ENCODE measurements at places on chromosomes 5 and 9. TPM values are rescaled to one million over a fixed set of nuclear protein-coding genes. Genes with fewer than 3 reads are reported as not detected.

The OR13C4 gene
- total RNA-seq: not detected

The FLT4 gene
- total RNA-seq: 3.9 TPM

The FGD3 gene
- 6.3 TPM for total RNA-seq

The PGM5 gene
- 55.9 TPM for total RNA-seq

The PHF24 gene
- 7.7 TPM for total RNA-seq

The ADAMTS16 gene
- total RNA-seq: 12.3 TPM

The PLAC8L1 gene
- total RNA-seq: not detected

The PRSS3 gene
- total RNA-seq: 3.0 TPM

The SLC45A2 gene
- total RNA-seq: 0.39 TPM

The IFNA2 gene
- not detected for total RNA-seq

- DNase-seq: no peak
These were observed 77.5 kb downstream of the RXRA start for GRCh38 chr9:134403682-134404301.

- DNase-seq: no peak
These were observed 508.3 kb downstream of the EBF1 start for GRCh38 chr5:158591301-158591863.

DNA sequence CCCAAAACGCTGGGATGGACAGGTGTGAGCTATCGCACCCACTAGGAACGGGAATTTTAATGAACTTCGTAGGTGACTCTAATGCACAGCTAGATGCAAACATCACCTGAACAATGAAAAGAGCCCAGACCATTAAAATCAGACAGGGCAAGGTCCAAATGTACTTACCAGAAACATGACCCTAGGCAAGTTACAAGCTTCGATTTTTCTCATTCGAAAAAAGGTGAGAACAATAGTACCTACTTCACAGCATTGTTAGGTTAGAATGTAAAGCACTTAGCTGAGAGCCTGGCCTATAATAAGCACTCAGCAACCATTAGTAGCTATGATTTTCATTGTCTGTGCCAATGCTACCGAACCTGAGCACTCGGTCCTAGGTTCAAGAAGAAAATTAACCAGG lies 5.8 kb upstream of the KLHL3 start:
- no peak for DNase-seq

DNA sequence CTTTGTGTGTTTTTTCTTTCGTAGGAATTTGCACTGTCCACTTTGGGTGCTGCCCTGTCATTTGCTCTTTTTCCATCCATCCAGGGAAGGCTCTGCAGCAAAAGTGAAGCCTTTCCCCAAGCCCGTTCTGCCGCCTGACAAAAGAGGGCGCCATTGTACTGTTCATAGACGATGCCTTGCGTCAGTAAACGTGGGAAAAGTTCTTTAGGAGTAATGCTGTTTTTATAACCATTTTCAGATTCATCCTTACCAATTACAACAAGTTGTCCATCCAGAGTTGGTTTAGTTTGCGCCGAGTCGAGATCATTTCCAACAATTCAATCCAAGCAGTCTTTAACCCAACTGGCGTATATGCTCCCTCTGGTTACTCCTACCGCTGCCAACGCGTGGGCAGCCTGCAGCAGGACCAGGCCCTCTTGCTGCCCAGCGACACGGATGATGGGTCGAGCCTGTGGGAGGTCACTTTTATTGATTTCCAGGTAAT lies 34.3 kb upstream of the RPS23 start:
- peak; percentile 88 for DNase-seq

DNA sequence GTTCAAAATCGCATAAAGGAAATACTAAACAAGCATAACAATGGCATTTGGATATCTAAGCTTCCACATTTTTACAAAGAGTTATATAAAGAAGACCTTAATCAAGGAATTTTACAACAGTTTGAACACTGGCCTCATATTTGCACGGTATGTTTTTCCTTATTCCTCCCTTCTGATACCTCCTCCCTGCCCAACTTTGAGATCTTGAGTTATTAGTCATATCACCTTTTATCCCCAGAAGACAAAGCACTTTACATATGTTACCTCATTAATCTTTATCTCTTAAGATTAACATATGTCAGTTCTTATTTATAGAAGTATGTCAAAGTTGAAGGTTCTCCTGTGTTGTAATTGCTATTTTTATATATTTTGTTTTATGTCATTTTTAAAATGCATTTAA lies 29.8 kb downstream of the TDRD7 start:
- DNase-seq: no peak

DNA sequence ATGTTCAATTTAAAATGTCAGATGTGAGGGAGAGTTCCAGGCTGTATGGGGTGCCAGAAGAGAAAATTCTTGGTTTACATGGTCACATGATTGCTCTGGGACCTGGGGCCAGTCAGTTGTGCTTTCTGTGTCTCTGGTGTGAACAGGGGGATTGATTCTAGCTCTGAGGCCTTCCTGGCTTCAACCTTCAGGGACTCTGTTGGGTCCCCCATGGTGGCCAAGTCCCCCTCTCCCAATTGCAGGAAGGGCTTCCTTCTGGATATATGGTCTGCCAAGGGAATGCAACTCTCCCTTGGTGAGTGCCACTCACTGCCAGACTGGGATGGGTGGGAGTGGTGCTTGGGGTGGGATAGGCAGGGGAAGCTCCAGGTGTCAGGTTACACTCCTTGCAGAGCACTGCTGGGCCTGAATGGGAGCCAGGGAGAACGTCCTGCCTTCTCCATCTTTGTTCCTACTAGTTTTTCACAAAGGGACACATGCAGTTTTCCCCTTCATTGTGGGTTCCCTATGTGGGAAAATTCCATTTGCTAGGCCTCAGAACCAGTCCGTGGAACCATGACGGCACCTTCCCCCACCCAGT lies 153.2 kb downstream of the MELK start:
- DNase-seq: no peak

GRCh38 chr5:57950616-57951228 lies 468.1 kb upstream of the ACTBL2 start:
- no peak for DNase-seq

DNA sequence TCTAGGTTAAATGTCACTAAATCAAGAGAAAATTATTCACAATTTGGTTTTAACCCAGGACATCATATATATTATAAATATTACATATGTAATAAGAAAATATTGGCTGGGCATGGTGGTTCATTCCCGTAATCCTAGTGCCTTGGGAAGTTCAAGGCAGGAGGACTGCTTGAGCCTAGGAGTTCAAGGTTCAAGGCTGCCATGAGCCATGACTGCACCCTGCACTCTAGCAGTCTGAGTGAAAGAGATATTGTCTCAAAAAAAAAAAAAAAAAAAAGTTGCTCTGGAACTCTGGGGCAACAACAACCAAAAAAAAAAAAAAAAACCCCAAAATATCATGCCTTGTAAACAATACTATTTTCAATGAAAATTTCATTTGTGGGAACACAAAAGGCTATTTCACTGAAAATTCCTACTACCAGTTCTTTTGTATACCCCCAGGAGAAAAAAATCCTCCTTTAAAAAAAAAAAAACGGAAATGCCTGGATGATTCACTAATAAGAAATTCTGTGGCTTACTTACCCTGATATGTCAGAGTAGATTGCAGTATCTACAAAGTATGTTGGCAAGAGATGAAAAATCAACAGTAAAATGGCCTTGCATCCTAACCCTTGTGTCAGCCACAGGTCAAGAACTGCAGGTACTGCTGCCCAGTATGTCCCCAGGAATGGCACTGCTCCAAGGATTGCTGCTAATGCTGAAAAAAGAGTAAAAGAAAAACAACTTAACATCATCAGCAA lies 22.6 kb upstream of the CTNNAL1 start:
- DNase-seq: peak; percentile 47
